ENCODE measurements at places on chromosomes 2 and 18. TPM values are rescaled to one million over a fixed set of nuclear protein-coding genes. Genes with fewer than 3 reads are reported as not detected.

DNA sequence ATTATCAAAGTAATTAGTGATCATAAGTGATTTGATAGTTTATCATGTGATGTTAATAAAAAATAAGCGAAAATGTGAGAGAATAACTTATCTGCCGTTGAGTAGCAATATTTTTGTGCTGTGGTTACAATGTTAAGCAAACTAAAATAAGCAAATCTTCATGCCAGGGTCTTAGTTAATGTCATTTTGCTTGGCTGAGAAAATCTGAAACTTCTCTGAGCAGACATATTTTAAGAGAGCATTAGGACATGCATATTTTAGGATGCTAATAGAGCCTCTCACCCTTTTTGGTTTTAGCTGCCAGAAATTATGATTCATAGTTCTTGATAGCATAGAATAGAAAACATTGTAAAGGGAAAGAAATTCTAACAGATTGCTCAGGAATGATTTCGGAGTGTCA, 233.5 kb upstream of the ZEB2 start:
- no peaks in the 10 kb centered on the region for H3K4me1 ChIP-seq
- H3K36me3 ChIP-seq: no peaks in the 10 kb centered on the region
- H3K4me3 ChIP-seq: no peak overlapping the region
- no peak for DNase-seq
- no peak overlapping the region for H3K27ac ChIP-seq
- H3K27me3 ChIP-seq: no peaks in the 10 kb centered on the region

DNA sequence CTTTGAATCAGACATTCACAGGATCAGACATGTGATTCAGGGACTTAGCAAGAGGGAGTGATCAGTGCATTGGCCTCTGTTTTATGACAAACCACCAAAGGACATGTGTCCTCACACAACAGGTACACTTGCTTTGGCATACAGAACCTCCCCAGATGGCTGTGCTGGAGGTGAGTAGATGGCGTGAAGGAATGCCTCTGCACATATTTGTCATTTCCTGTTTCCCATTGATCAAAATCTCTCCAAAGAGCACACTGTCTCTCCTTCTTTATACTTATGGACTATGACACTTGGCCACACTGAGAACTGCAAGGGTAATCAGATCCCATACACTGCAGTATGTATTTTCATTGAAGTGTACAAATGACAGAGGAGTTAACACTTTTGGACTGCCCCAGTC, 927.6 kb downstream of the TSN start:
- no peaks in the 10 kb centered on the region for H3K27me3 ChIP-seq
- H3K36me3 ChIP-seq: no peaks in the 10 kb centered on the region
- H3K4me1 ChIP-seq: no peaks in the 10 kb centered on the region
- no peak overlapping the region for H3K27ac ChIP-seq

ERFE gene
- 9.5 TPM for total RNA-seq

CXCR1 gene
- not detected for total RNA-seq

ZFAND2B gene
- total RNA-seq: 34.3 TPM

DNA sequence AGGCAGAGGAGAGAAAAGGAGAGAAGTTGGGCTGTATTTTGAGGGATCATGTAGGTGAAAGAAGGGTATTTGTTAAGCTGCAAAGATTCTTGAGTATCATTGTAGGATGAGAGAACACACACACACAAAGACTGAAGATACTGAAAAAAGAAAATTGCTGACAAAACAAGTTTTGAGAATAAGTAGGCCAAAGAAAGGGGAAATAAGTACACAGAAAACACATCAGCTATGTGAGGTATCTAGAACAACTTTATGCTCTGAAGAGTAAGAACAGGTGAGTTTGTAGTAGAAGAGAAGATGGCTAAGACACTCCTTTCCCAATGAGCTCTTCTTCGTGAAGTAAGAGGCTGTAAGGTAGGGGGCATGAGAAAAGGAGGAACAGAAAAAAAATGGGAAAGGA, 28.2 kb downstream of the METTL8 start:
- no peaks in the 10 kb centered on the region for H3K36me3 ChIP-seq
- H3K4me1 ChIP-seq: no peaks in the 10 kb centered on the region
- H3K27ac ChIP-seq: no peak overlapping the region

- H3K36me3 ChIP-seq: no peaks in the 10 kb centered on the region
- H3K4me1 ChIP-seq: peaks cover 6% of the 10 kb centered on the region
- H3K27me3 ChIP-seq: no peaks in the 10 kb centered on the region
- H3K4me3 ChIP-seq: no peak overlapping the region
- DNase-seq: no peak
- H3K27ac ChIP-seq: no peak overlapping the region
Observed at GRCh38 chr18:9982711-9983110, 68.9 kb downstream of the VAPA start.

- H3K27ac ChIP-seq: no peak overlapping the region
- DNase-seq: no peak
- H3K4me3 ChIP-seq: no peak overlapping the region
- no peaks in the 10 kb centered on the region for H3K36me3 ChIP-seq
- H3K27me3 ChIP-seq: no peaks in the 10 kb centered on the region
- no peaks in the 10 kb centered on the region for H3K4me1 ChIP-seq
Observed at GRCh38 chr2:126227250-126227649, 428.7 kb upstream of the GYPC start.

DNA sequence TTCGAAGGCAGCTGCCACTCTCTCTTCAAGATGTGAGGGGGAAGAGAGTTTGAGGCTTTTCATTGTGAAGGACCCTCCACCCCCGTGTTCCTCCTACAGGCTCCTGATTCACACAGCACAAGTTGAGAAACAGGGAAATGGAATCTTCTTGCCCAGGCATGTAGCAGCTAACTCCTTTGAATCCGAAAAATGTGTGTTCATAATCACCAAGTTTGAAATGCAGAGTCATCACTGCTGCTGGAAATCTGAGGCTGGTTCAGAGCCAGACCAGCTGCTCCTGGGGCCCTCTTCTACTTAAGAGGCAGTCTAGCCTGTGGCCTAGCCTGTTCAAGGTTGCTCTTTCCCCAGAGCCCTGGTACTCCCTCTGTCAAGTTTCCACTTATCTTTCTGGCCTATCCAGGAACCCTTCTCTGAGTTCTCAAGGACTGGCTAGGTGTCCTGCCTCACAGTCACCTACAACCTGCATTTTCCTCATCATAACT, 166.4 kb downstream of the TMEM247 start:
- H3K27me3 ChIP-seq: no peaks in the 10 kb centered on the region
- H3K4me3 ChIP-seq: no peak overlapping the region
- H3K4me1 ChIP-seq: peaks cover 15% of the 10 kb centered on the region
- H3K36me3 ChIP-seq: no peaks in the 10 kb centered on the region
- DNase-seq: peak; percentile 73

DNA sequence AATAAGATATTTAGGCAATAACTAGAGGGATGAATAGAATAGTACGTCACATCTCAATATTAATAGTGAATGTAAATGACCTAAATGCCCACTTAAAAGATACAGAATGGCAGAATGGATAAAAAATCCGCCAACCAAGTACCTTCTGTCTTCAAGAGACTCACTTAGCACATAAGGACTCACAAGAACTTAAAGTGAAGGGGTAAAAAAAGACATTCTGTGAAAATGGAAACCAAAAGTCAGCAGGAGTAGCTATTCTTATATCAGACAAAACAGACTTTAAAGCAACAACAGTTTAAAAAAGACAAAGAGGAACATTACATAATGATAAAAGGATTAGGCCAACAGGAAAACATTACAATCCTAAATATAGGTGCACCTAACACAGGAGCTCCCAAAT, 56.7 kb upstream of the DSC1 start:
- no peaks in the 10 kb centered on the region for H3K36me3 ChIP-seq
- no peaks in the 10 kb centered on the region for H3K27me3 ChIP-seq
- no peak overlapping the region for H3K4me3 ChIP-seq
- H3K27ac ChIP-seq: no peak overlapping the region

- no peaks in the 10 kb centered on the region for H3K36me3 ChIP-seq
- no peak overlapping the region for H3K4me3 ChIP-seq
- H3K27me3 ChIP-seq: no peaks in the 10 kb centered on the region
- no peak for DNase-seq
Observed at GRCh38 chr2:19536136-19536535, 177.7 kb upstream of the OSR1 start.

GRCh38 chr2:37575780-37576179, 95.7 kb downstream of the CDC42EP3 start:
- H3K27me3 ChIP-seq: no peaks in the 10 kb centered on the region
- no peak overlapping the region for H3K27ac ChIP-seq
- no peak for DNase-seq
- no peaks in the 10 kb centered on the region for H3K36me3 ChIP-seq
- H3K4me3 ChIP-seq: no peak overlapping the region

DNA sequence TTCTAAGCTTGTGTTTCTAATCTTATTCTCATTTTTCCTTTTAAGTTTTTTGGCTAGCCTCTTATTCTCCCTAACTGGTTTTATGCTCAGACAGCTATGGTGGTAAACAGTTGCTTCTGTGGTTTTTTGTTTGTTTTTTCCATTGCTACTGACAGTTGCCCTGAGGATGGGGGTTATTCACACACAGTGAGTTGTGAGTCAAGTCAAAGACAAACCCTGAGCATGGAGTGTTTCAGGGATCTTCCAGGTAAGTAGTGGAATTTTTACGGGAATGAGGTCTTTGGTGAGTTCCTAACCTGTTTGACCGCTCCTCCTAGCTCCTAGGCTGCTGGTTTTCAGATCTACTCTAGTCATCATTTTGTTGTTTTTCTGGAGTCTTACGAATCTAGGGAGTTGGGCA, 162.8 kb downstream of the ZNF407 start:
- no peak overlapping the region for H3K4me3 ChIP-seq
- H3K27ac ChIP-seq: no peak overlapping the region
- no peaks in the 10 kb centered on the region for H3K4me1 ChIP-seq
- DNase-seq: no peak
- H3K36me3 ChIP-seq: no peaks in the 10 kb centered on the region

GRCh38 chr18:22432657-22433137, 15.0 kb upstream of the CTAGE1 start:
- H3K27me3 ChIP-seq: no peaks in the 10 kb centered on the region
- no peaks in the 10 kb centered on the region for H3K4me1 ChIP-seq
- no peak overlapping the region for H3K27ac ChIP-seq
- H3K36me3 ChIP-seq: no peaks in the 10 kb centered on the region
- no peak overlapping the region for H3K4me3 ChIP-seq

CYTIP gene
- total RNA-seq: 9.1 TPM

PLCD4 gene
- total RNA-seq: 8.2 TPM

GRCh38 chr18:789397-789796, 22.6 kb downstream of the YES1 start:
- H3K4me1 ChIP-seq: peaks cover 14% of the 10 kb centered on the region
- H3K27ac ChIP-seq: no peak overlapping the region
- H3K36me3 ChIP-seq: no peaks in the 10 kb centered on the region
- DNase-seq: no peak

- H3K27ac ChIP-seq: no peak overlapping the region
- H3K4me1 ChIP-seq: no peaks in the 10 kb centered on the region
- H3K36me3 ChIP-seq: no peaks in the 10 kb centered on the region
- DNase-seq: no peak
- H3K4me3 ChIP-seq: no peak overlapping the region
Observed at GRCh38 chr2:8343031-8343430, 338.8 kb upstream of the ID2 start.

- DNase-seq: no peak
- H3K4me3 ChIP-seq: no peak overlapping the region
- H3K36me3 ChIP-seq: no peaks in the 10 kb centered on the region
- H3K27ac ChIP-seq: no peak overlapping the region
Observed at GRCh38 chr2:111128096-111128495, 7.4 kb downstream of the BCL2L11 start.

GRCh38 chr2:11855064-11855760, 108.8 kb downstream of the LPIN1 start:
- H3K27ac ChIP-seq: no peak overlapping the region
- DNase-seq: no peak
- H3K4me1 ChIP-seq: no peaks in the 10 kb centered on the region
- H3K4me3 ChIP-seq: no peak overlapping the region
- H3K27me3 ChIP-seq: no peaks in the 10 kb centered on the region
- H3K36me3 ChIP-seq: no peaks in the 10 kb centered on the region

DNA sequence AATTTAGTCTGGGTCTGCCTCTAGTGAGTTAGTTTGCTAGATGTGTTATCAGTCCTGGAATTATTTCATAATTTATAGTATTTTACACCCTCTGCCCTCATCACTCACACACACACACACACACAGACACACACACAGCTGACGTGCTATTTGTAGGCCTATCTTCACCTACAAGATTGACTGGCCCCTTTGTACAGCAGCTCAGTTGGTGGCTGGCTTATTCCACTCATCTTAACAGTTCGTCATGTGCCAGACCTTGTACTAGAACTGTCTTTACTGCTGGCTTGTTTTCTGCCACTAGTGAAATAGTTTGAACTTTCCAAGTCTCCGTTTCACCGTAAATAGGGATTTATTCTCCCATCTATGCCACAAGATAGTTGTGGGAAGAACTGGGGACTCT, 21.3 kb downstream of the CENPO start:
- no peak for DNase-seq
- H3K36me3 ChIP-seq: no peaks in the 10 kb centered on the region
- H3K27me3 ChIP-seq: no peaks in the 10 kb centered on the region
- peaks cover 4% of the 10 kb centered on the region for H3K4me1 ChIP-seq

DNA sequence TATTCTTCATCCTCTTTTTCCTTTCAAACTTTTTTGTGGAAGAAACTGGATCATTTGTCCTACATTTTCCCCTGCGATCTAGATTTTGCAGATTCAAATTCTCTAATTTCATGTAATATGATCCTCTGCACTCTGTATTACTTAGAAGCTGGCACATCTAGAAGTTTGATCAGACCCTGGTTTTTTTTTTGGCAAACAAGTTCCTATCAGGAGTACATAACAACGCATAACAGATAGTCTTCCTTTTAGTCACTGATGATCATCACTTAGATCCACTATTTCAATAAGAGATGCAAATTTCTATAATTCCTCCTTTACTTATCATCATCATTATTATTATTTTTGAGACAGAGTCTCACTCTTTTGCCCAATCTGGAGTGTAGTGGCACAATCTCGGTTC, 117.1 kb downstream of the CDH2 start:
- H3K27me3 ChIP-seq: no peaks in the 10 kb centered on the region
- H3K27ac ChIP-seq: no peak overlapping the region
- no peak overlapping the region for H3K4me3 ChIP-seq
- DNase-seq: no peak
- no peaks in the 10 kb centered on the region for H3K36me3 ChIP-seq

ABCB11 gene
- total RNA-seq: 7.2 TPM

DNA sequence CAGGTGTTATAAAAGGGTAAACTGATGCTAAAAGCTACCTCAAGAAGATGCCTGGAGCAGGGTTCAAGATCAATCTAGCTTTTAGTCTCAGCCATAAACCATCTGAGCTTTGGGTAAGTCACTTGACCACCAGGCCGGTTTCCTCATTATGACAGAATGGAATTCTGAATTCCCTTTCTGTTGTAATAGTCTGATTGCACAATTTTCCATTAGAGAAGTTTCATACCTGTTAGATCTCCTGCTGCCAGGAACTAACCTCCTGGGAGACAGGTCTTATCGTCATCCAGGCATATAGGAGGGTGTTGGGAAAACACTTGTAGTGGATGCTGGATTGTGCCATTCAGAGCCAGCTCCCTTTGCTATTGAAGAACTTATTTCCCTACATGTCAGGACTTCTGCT, 272.5 kb downstream of the TDRD15 start:
- no peak for DNase-seq
- no peak overlapping the region for H3K27ac ChIP-seq
- H3K4me1 ChIP-seq: no peaks in the 10 kb centered on the region
- no peaks in the 10 kb centered on the region for H3K27me3 ChIP-seq
- no peak overlapping the region for H3K4me3 ChIP-seq

Measured in testis (tissue), 5 donors.